Activated T-cell treated with anti-CD3 and anti-CD28 coated beads for 4 hours (primary cell): ENCODE measurements at places on chromosomes 11 and 22.

GRCh38 chr11:15208378-15209222 is 93.9 kb downstream of the INSC start:
- DNase-seq = peak; percentile 64

DNA sequence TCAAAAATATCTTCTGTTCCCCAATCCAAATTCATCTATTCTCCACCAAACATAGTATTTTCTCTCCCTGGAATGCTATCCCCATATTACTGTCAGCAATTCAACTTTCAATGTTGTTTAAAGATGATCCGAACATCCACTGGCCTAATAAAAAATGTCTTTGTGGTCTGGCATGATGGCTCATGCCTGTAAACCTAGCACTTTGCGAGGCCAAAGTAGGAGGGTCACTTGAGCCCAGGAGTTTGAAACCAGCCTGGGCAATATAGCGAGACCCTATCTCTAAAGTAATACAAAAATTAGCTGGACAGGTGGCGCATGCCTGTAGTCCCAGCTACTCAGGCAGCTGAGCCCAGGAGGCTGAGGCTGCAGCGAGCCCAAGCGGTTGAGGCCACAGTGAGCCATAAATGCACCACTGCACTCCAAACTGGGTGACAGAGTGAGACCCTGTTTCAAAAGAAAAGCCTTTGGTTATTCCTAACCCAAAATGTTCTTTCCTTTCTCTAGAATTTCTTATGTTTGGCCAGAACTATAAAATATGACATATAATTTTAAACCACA is 29.8 kb downstream of the SIK3 start:
- no peak for DNase-seq

- no peak for DNase-seq
Observed at GRCh38 chr11:106234794-106235193, 157.3 kb downstream of the AASDHPPT start.

DNA sequence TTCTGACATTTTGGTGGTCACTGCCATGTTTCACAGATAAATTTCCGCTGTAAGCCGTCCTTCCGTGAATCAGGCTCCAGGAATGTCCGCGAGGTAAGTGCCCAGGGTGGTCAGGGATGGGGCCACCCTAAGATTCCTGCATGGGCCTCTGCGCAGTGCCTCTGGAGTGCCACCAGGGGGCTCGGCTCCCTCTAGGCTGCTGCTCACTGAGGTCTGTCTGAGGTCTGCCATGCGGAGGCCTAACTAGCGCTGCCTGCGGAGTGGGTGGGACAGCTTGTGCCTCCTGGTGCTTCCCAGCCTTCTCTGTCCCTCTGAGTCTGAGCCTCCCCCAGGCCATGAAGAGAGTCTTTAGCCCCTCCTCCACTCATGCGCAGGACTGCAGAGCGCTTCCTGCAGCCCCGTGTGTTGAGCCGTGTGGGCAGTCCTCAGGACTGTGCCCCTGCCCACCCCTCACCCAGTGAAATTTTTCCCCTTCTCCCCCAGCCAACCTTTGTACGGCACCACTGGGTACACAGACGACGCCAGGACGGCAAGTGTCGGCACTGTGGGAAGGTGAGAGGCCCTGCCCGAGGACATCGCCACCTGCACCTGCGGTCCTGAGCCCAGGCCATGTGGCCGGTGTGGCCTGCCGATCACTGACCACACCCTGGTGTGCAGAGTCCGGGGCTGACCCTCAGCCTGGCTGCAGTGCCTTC is 11.9 kb upstream of the MDK start:
- peak; percentile 46 for DNase-seq

DNA sequence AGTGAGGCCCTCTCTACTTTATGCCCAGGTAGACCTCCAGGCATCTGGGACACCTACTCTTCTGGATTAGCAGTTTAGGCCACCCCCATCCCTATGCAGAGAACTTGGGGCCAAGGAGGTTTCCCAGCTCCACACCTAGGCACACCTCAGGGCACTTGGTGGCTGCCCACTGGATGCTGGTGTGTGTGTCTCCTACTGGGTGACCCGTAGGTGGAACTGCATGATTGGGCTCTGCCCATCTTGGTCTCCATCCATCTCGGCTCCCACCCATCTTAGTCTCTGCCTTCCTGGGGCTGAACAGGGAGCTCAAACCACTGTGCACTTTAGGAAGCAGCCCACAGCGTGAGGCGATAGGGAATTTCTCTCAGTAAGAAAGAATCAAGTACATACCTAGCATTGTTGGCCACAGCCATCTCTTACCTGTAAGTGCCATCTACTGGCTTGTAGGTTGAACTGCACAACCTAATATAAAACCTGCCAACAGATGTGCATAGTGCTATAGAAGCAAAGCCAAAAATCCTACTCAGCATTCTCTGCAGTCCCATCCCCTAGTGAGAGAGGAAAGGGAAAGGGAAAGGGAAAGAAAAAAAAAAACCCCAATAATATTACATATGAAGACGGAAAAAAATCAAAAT is 61.6 kb upstream of the PTPN5 start:
- no peak for DNase-seq

DNA sequence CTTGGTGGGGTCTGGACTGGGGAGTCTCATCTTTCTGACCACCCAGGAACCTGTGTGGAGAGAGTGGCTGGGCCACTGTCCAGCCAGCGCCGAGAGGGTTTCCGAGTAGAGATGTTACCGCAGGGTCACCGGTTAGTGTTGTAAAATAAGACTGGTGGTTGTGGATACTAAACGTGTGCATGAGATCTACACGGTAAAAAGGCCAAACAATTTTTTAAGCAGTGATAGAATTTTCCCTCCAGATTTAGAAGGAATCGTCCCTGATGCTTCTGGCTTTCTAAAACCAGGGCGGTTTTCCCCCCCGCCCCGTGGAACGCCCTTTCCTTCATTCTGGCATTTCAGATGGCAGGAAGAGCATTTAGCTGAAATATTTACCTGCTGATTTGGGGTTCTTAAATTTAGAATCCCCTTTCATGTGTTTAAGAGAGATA is 72.6 kb upstream of the PPARA start:
- no peak for DNase-seq

- DNase-seq = no peak
Observed at GRCh38 chr22:50468626-50469025, 6.2 kb downstream of the SBF1 start.

- DNase-seq = no peak
Observed at GRCh38 chr11:1030086-1030485, 6.4 kb downstream of the MUC6 start.

GRCh38 chr11:115676768-115677167 is 172.6 kb upstream of the CADM1 start:
- DNase-seq = no peak

DNA sequence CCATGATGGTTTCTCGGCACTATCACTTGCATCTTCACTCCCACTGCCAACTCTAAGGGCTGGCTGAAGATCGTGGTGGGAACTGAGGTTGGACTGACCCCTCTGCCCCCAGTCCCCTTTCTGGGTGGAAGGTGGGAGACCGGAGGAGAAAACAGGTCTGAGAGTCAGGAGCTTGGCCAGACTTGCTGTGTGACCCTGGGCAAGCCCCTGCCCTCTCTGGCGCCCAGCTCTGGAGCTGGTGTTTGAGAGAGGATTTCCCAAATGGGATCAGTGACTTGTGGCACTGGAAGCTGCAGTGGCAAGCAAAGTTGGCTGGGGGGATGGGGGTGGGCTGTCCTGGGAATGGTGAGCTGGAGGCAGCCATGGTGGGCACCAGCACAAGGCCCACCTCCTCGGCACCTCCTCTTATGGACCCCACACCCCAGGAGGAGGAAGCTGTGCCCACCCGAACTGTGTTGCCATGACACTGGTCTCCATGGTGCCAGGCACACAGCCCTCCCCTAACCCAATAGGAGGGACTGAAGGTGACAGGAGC is 6.5 kb upstream of the PDE2A start:
- no peak for DNase-seq

GRCh38 chr11:119878990-119879389 is 150.0 kb upstream of the NECTIN1 start:
- no peak for DNase-seq

DNA sequence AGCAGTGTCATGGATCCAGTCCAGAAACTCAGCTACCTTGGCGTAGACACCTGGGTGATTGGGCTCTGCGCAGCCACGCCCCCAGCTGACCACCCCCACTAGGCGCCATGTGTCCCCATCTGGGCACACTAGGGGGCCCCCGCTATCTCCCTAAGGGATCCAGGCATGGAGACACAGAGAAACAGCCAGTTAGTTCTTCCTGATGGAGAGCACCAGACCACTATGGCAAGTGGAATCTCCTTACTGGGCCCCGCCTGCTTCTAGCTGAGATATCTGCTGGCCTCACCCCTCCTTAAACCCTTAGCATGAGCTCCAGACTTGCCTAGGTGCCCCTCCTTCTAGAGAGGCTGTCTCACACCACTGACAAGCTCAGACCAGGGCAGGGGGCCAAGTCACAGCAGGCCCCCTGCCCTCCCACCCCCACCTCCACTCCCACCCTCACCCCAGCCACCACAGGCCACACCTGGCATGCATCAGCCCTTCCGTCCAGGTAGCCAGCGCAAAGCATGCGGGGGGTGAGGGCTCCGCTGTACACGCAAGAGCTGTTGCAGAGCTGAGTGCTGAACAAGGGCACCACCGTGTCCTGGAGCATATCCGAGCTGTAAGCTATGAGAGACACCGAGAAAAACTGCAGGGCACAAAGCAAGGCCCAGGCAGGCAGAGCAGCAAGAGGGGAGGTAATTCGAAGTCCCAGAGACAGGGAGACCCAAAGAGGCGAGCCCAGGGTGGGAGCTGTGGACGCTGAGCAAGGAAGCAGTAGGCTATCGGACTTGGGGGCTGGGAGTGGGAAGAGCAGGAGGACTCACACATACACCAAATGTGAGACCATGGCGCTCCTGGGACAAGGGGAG is 16.1 kb downstream of the TMPRSS5 start:
- DNase-seq = no peak

- DNase-seq = no peak
Observed at GRCh38 chr22:45992737-45993136, 15.8 kb upstream of the WNT7B start.

DNA sequence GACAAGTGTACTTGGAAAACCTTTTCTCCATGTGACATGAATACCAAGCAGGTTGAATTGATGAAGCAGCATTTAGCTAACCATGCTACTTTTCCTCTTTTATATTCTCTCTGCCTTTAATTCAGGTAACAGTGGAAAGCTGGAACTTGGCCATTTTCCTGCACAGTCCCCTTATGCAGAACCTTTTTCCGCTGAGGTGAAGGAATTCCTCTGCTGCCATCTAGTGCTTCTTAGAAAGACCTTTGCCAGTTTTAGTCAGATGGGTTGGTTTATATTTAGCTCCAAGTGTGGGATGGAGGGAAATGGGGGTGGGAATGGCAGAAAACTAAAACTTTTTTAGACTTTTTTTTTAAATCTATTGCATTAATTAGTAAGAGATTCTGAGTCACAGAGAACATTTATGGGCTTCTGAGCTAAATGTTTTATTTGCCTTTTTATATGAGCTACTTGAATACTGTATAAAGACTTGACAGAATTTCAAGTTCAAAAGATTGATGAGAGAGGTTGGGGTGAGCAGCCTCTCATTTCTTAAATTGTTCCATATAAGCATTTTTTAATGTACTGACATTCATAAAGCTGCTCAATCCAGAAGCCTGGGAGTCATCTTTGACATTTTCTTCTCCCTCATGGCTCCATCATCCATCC is 153.9 kb upstream of the ZC3H12C start:
- DNase-seq = no peak

- no peak for DNase-seq
Observed at GRCh38 chr11:70145071-70145470, 58.0 kb upstream of the FADD start.
